ENCODE measurements at places on chromosomes 5 and 9. TPM values are rescaled to one million over a fixed set of nuclear protein-coding genes. Genes with fewer than 3 reads are reported as not detected.

The VDAC1 gene
- 410 TPM for total RNA-seq

The MAP1B gene
- total RNA-seq: 21.5 TPM

The PGM5 gene
- 0.87 TPM for total RNA-seq

The GNA14 gene
- total RNA-seq: 0.15 TPM

The JMY gene
- total RNA-seq: 12.2 TPM

All from Calu3 (cell line).